ENCODE measurements at places on chromosomes 7 and 10.

DNA sequence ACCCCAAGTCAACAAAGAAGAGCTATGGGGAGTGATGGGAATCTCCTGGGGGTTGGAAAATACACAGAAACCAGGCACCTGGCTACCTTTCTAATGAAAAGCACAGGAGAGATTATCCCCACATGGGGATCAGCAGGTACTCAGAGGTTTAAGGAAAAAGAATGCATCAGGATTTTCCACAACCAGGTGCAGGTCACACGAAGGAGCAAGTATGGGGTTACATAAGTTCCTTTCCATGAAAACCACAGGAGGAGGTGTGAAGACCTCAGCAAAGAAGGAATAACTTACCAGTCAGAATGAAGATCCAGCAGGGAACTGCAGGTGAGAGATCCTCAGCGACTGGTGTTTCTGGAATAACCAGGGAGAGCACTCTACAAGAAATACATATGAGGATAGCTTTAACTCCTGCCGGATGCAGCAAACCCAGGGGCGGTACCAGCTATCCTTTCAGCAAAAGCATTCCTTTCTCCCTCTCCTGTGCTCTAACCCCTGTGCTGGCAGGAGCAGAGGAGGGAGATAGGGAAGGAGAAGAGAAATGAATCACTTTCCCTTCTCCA lies 116.7 kb upstream of the TMEM106B start:
- DNase-seq = no peak

DNA sequence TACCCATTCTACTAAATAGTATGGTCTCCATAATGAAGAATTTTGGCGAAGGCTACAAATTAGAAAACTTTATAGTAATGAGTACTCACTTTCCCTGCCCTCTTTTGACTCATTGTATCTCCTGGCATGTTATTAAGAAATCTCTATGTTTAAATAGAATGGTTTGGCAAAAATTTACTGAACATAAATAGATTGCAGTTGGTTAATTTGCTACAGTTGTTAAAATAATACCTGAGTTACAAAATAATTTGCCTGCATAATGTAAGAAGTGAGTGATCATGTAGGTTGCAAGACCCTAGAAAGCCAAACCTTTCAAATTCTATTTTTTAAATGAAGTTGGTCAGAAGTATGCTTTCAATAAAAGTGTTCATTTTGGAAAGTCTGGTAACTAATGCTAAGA lies 176.8 kb upstream of the AHR start:
- DNase-seq = no peak

DNA sequence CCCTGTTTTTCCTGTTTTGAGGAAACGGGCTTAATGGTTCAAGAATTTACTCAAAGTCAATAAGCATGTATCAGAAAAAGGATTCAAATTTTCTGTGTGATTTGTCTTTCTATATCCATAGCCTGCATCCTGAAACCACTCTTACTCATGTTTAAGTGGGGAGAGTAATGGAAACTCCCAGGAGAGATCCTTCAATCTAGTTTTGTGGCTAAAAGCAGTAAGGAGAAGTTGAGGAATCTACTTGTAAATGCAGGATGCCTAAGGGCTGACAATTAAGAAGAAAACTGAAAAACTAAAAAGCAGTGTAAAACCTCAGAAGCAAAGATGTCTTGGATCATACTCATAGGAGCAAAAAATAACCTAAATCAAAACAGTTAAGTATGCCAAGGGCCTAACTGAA lies 68.1 kb upstream of the GRID1 start:
- no peak for DNase-seq

DNA sequence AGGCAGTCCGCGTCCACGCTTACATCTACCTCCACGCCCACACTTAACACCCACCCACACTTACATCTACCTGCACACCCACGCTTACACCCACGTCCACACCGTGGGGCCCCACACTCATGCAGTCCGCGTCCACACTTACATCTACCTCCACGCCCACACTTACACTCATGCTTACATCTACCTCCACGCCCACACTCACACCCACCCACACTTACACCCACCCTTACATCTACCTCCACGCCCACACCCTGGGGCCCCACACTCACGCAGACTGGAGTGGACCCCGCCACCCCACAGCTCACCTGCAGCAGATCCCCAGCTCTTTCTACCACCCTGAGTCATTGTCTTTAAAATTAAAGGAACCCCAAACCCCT lies 32.4 kb upstream of the PWWP2B start:
- DNase-seq = peak; percentile 69

DNA sequence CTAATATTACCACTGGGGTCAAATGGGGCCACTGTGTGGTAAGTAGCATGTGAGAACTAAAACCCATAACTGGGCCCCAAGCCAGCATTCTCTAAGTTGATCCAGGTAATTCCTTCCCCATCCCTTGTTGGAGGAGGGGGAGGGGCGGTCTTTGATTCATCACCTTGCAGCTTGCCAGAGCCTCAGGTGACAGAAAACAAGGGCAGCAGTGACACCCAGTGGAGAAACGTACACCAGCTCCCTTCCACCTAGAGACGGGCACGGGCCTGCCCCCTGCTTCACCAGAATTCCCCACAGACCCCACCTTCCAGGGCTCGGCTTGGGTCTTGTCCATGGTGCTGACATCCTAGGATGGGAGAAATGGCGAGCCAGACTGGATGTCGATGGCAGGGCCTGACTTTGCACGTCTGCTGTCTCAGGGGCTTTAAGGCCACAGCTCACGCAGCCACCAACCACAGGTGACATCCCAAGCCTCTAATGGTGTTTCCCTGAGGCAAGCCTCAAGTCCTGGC lies 102.0 kb downstream of the STRA8 start:
- peak; percentile 16 for DNase-seq

GRCh38 chr10:88100281-88100680 lies 236.9 kb downstream of the PTEN start:
- no peak for DNase-seq

DNA sequence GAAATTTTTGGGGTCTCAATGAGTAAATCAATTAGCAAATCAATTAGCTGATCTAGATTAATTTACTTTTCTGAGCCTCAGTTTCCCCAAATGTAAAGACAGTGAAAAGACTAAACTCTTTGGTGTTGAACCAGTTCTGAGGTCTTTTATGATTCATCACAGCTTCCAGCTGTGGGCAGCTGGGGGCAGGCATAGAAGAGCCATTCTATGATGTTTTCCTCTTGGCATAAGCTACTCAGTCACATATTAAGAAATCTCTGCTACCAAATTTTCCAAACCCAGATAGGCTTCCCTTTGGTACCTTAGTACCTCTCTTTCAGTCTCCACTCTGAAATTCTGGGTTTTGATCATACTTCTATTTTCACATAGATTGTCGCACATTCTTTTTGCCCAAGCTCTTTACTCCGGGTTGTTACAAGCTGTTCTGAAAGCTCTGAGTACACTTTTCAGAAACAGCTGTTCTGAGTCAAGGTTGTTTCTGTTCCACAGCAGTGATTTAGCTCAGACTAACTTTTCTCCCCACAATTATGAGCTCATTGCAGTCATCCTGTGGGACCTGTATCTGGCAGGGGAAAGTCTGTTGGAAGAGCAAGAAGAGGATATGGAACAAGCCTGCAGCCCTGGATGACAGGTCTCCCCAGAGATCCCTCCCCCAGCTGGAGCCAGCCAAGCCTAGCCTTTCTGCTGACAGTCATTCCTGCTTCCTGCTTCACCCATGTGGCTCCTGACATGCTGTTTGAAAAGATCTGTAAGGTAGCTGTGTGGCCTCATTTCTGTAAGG lies 599.6 kb upstream of the GHITM start:
- no peak for DNase-seq

- DNase-seq = no peak
These were observed 247.6 kb downstream of the EMX2 start for GRCh38 chr10:117790179-117790578.

GRCh38 chr7:2838873-2839578 lies 5.1 kb downstream of the GNA12 start:
- no peak for DNase-seq

DNA sequence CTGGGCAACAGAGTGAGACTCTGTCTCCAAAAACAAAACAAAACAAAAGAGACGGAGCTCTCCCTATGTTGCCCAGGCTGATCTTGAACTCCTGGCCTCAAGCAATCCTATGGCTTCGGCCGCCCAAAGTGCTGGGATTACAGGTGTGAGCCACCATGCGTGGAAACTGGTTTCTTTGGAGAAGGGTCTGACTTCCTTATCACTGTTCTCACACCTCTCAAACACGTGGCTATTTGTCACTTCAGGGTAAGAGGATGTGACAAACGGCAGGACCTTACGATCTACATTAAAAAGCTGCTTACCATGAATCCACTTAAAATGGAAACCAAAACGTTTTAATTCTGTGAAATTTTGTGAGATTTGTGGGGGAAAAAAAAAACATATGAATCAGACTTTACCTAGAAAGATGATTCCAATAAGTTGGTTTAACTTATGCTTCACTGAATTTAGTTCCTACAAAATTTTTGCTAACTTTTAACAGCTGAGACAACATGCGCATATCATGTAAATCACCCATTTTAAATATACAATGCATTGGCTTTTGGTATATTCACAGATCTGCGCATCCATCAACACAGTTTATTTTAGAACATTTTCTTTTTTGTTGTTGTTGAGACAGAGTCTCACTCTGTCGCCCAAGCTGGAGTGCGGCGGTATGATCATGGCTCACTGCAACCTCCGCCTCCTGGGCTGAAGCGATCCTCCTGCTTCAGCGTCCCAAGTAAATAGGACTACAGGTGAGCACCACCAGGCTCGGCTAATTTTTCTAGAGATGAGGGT lies 18.7 kb upstream of the FOXK1 start:
- no peak for DNase-seq

GRCh38 chr10:119368991-119369869 lies 161.9 kb downstream of the GRK5 start:
- no peak for DNase-seq

DNA sequence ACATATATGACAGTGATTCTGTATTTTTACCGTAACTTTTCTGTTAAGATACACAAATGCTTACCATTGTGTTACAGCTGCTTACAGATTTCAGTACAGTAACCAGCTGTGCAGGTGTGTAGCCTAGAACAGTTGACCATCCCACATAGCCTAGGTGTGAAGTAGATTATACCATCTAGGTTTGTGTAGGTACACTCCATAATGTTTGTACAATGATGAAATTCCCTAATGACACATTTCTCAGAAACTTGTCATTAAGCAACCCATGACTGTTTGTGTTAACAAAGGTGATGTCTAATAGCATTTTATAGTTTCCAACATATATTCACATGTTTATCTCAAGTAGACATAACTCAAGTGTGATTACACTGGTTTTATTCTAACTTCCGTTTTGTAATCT lies 218.5 kb downstream of the PLXDC2 start:
- no peak for DNase-seq

- no peak for DNase-seq
These were observed 490.7 kb downstream of the RPS24 start for GRCh38 chr10:78524342-78524741.

DNA sequence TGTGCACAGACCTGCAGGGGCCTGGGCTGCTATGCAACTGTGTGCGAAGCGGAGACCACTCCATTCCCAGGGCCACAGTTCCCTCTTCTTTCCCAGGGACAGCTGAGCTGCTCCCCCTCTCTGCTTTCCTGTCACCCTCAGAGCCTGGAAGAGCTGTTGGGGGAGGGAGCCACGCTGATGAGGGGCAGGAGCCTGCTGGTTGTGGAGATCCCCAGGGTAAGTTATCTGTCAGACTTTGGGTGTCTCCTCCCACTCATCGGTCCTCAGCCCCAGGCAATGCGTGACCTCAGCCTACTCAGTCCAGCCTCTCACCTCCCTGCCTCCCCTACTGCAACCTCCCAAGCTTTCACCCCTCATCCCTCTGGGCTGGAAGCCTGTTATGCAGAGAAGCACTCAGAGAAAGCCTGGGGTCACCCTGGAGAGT lies 53.5 kb downstream of the ZNF467 start:
- no peak for DNase-seq

GRCh38 chr7:1151156-1151555 lies 8.8 kb downstream of the ZFAND2A start:
- no peak for DNase-seq

DNA sequence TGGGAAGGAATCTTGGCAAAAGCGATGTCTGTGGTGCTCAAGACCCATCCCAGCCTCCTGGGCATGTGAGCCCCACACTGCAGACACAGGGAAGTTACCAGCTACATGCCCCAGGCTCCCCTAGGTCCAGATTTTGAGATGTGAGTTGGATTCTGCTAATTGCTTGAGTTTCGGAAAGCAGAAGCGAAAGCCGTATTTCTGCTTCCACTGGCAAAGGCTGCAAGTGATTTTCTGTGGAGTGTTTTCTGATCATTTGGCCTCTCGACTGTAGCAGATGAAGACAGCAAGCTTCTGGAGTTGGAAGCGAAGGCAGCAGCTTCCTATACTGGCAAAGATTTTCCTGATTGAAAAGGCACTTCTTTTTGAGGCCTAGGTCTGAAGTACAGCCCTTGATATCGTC lies 29.6 kb downstream of the ANKRD16 start:
- DNase-seq = no peak

DNA sequence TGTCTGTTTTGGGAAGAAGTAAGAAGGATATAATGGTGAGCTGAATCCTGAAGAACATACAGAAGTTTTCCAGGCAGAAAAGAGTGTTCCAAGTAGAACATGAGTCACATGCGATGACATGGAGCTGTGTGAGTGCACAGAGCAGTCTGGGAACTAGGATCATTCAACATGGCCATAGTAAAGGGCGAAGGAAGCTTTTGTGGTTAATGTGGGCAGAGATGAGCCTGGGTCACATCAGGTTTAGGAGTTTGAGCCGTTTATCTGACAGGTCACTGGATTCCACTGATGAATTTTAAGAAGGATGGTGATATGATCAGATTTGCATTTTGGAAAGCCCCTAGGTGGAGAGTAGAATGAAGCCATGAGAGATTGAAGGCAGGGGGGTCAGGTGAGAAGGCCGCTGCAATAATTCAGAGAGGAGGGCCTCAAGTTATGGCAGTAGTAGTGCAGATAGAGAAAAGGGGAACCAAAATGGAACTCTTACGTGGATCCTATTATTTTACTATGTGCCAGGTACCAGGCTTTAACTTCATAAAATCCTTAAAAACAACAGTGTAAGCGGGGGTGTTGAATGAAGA lies 171.3 kb downstream of the RNLS start:
- DNase-seq = no peak

DNA sequence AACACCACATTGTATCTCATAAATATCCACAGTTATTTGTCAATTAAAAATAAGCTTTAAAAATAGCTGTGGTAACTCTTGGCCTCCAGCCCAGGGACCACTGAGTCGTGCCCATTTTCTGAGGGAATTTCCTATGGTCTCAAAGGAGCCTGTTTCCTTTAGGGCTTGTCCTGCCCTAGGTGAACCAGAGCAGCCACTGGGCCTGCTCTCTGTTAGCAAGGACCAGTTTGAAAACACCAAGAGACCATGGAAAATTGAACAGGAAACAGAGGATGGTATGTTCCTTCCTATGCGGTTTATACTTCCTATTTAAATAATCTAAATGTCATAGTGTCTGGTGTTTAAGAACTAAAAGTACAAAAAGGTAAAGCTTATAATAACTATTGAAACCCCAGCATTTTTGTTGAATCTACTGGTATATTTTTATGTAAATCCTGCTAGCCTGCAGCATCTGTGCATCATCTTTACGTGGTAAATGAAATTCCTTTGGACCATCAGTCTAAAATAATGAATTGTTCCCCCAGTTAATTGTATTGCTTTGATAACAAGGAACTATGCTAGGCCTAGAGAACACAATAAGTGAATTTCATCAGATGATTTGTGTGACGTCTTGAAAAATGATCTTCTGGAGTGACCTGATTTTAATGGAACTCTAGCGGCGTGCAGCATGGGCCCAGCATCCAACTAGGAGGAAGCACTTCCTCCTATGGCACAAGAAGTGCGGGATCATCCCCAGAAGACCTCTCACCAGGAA lies 333.7 kb downstream of the GFRA1 start:
- DNase-seq = no peak

Measured in stimulated activated CD4-positive, alpha-beta T cell treated with anti-CD3 and anti-CD28 coated beads, Interleukin-4, amount 100 ng/mL, for 1 hour (primary cell).